HFFc6 (cell line): ENCODE measurements at places on chromosomes 5 and 9. TPM values are rescaled to one million over a fixed set of nuclear protein-coding genes. Genes with fewer than 3 reads are reported as not detected.

DNA sequence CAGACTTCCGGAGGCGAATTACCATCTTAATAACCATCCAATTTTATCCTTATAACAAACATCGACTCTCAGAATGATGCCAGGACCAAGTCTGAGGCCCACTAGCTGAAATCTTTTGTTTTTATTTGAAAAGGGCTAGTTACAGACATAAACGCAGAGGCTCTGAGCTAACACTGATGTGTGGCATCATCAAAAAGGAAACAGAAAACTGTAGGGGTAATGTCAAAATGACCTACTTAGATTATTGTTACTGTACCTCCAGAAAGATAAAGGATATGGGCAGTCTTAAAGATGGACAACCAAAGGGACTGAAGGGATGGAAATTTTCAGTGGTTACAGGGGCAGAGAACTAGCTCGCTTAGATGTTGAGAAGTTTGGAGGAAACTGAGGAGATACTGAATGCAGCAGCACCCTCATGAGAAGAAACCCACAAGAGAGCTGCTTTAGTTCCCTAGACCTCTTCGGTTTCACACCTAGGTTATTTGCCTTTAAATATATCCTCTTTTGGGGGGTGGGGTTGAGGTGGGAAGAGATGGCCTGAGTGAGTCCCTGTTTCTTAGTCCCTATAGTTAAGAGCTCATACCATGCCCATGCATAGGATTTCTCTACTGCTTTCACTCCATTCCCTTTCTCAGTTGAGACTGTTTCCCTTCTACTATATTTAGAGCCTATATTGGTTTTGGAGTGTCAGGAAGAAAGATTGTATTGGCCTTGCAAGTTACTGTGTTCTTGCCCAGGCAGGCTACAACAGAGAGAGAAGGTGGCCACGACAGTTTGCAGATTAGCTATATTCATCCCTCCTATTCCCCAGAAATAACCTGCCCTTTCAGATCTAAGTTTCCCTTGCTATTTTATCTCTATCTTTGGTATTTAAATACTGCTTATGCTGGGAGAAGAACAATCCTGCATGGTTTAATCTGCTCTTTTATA lies 320.4 kb upstream of the EFNA5 start:
- no peak for DNase-seq

GRCh38 chr5:40405996-40406740 lies 273.5 kb upstream of the PTGER4 start:
- DNase-seq: no peak

DNA sequence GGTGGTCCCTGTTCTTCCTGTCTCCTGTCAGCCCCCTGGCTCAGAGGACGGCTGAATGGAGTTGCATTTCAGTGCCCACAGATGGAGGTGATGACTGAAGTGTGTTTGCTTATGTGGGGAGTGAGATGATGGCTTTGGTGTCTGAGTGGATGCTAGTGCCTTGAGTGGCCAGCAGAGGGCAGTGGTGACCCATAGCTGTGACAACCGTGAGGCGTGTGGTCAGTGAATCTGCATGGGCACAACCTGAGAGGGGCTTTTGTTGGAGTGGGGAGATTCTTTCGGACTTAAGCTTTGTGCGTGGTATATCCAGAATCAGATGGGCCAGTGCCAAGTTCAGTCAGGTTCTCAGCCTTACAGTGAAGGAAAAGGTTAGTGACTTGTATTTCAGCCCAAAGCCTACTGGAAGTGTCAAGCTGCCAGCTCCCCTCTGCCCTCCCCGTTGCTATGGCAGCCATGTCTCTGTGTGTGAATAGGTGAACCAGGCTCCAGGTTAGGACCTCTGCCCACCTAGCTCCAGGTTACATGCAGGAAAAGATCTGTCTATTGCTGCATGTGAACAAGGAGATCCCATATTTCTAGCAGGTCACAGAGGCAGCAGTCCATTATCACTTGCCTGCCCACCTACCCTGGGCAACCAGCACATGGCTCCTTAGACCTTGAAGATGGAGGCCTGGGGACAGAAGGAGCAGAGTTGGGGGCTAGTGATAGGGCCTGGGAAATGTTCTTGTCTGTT lies 14.7 kb upstream of the CXXC5 start:
- DNase-seq: peak; percentile 60

Gene APBA1
- 17.9 to 22.4 TPM (median 18.0 TPM) in 3 replicates for total RNA-seq
